Neuronal stem cell (in vitro differentiated cells): ENCODE measurements at places on chromosomes 1 and 21.

- no peak for DNase-seq
Observed at GRCh38 chr21:33975548-33976081, 60.0 kb upstream of the ATP5PO start.

DNA sequence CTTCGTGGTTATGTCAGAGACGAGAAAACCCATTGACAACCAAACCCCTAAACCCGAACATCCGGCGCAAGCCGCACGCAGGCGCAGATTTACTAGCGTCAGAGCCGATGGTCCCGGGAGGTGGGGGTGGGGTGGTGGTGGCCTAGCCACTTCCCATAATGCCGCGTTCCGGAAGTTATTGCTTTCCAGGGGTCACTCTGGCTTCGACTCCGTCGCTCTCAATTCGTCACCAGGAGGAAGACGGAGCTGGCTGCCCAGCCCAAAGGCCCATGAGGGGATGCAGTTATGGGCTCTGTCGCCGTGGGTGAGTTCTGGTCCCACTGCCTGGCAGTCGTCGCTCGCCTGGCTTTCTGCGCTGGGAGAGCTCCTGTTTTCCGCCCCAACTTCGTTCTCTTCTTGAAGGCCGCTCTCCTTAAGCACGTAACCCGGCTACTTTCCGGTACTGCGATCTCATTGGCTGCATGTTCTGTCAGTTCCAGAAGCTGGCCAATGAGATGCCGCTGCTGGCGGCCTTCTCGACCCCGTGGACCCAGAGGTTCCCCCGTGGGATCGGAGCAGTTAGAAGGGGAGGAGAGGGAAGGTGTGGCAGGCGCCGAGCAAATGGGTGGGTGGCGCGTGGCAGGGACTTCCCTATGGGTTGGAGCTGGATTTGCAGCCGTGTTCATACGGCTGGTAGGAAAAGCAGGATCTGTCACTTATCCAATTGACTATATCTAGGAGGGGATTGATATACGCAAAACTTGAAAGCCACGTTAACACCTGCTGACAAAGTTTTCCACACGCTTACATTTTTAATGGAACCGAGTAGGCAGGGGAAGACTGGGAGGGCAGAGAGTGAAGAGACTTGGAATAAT, at the start of gene USP16:
TSS of gene USP16 (plus strand) at position 195 of the 854 bp plus-strand sequence. CDS start 3,246 bp downstream, outside the sequence.
- DNase-seq = peak; percentile 98

DNA sequence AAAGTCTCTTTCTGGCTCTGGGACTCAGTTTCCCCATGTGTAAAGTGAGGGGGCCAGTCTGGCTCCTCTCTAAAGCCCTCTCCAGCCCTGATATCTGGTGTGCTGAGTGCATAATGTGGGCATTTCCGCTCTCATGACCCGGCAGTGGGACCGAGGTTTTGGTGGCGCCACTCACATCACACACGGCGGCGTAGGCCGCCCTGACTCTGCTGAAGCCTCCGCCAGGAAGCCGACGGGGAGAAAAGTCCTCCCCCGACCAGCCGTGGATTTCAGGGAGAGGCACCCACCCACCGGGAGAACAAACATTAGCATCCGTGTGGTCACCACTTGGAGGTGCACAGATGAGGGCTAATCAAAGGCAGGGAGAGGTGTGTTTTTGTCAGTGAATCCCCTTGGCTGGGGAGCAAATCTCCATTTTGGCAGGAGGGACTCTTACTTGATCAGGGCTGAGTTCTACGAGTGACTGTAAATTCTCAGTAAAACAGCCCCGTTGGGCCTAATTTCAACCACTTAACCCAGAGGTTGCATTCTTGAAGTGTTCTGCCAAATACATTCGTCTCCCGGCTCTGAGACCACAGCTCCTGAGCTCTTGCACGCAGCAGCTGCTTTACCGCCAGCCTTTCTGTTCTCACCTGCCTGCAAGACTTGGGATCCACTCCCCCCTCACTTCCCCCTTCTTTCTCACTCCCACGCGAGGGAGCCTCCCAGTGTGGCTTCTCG, 118.2 kb downstream of the FOXD2 start:
- no peak for DNase-seq

DNA sequence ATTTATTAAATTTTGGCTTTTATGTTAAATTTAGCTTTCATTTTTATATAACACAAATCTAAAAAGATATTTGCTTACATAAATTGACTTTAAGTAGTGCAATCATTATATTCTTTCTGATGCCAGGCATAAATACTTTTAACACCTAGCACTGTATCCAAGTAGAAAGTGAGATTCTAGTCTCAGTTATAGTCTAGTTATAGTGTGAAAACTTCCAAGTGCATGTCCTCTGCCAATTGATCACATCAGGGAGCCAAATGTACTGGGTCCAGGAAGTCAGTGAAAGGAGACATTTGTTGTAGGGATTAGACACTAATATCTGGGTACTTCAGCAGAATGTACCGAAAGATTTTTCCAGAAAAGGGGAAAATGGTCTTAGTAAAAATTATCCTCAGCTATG, 290.7 kb upstream of the ZRANB2 start:
- DNase-seq = no peak

- DNase-seq = no peak
Observed at GRCh38 chr1:11787804-11788436, 17.8 kb downstream of the MTHFR start.

DNA sequence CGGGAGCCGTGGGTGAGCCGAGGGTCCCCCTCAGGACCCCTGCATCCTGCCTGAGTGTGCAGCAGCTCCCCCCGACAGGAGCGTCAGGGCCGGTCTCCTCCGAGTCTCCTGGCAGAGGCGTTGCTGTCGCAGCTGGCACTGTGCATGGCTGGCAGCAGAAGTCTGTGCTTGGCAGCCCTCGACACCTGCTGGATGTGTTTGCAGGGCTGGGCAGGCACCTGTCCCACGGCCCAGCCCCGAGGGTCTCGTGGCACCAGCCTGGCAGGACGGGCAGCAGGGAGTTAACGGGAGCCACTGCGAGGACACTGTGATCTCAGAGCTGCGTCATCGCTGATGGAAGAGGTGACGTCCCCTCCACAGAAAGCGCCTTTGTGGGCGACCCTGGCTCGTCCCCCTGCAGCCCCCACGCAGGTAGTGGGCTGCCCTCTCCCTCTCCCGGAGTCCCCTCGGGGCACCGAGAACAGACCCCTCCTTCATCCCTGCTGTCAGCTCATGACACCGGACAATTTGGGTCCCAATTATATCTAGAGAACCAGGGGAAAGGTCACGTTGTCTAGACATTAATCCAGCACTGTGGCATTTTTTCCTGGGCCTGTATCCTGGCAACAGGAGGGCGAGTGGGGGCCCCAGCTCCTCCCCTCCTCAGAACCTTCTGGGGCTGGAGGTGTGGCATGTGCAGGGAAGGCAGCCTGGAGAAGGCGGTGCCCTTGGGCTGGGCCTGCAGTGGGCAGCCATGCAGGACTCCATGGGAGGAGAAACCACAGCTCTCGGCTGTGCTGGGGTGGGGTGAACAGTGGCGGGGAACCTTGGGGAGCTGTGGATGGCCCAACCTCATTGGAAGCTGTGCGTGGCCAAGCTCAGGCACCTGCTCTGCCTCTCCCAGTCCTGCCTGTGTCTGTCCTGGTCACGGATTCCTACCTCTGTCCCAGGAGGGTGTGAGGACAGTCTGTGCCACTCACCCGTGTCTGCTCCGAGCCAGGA, 15.4 kb downstream of the COL18A1 start:
- DNase-seq = no peak

GRCh38 chr1:20508411-20508771, 440 bp upstream of the MUL1 start:
- no peak for DNase-seq

DNA sequence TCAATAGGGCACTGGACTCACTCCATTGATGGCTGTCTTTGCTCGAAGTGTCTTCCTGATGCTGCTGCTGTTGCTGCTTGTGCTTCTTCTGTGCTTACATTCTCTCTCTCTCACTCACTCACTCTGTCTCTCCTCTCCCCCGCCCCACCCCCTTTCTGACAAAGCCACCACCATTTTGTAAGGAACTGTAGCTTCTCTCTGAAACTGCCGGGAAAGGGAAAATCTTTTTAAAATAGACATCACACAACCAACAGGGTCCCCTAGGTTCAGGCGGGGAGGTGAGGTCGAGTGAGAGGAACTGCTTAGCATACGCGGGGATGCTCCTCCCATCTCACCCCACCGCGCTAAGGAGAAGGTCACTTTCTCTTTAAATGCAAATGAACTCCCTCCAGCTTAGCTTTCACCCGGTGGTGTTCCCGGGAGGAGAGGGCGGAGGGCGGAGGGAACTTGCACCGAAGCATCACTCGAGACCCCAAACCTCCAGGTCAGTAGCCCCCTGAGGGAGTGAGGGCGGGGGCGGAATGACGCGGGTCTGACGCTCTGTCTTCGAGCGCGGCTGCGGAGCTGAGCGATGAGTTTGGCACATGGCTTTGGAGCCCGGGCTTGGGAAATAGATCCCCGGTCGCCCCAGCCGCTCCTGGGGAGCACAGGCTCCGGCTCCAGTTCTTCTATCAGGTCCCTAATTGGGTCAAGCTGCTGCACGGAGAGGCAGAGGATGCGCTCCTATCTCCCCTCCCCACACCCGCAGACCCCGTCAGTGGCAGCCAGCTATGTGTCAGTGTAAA, at the start of gene CCDC28B:
TSS of gene CCDC28B (plus strand) at position 370 of the 785 bp plus-strand sequence. CDS start 1,341 bp downstream, outside the sequence.
- peak; percentile 79 for DNase-seq

DNA sequence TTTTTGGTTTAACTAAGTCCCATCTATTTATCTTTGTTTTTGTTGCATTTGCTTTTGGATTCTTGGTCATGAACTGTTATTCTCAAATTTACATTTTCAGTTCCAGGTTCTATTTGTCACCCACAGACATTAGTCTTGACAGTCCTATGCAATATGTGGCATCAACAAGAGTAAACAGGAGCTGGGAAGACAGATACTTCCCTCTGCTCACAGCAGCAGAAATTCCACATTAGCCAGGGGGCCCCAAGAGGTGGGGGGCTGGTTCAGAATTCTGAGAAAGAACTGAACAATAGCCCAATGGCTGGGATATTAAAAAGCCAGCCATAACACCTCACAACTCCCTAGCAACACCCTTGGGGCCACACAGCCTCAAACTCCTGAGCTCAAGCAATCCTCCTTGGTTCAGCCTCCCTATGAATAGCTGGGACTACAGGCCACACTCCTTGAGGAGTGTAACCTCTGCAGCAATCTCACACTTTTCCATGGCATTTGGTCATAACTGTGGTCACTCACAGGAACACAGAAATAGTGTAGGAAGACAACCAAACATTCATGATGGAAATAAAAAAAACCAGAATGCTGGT, 67.8 kb downstream of the ERG start:
- DNase-seq = no peak

- DNase-seq = no peak
Observed at GRCh38 chr1:27142464-27142863, 12.5 kb downstream of the SLC9A1 start.

- DNase-seq = no peak
Observed at GRCh38 chr1:206021626-206022365, 1.9 kb downstream of the CTSE start.

GRCh38 chr1:234849832-234850231, 239.9 kb upstream of the IRF2BP2 start:
- no peak for DNase-seq

DNA sequence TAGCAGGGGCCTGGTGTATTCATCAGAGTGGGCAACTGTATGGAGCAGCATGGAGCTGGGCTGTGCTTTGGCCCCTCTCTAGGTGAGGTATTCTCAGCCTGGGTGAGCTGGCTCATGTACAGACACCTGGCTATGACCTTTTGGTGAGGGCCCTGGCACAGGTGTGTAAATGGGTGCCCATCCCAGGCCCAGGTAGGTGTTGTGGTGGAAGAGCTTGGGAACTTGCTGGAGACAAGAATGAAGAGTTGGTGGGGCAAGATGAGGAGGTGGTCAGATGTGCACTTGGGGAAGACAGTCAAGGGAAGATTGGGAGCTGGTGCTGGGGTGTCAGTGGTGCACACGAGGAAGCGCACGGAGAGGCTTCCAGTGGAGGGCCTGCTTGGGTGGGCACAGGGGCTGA, 95.5 kb downstream of the TRIM11 start:
- DNase-seq = no peak

DNA sequence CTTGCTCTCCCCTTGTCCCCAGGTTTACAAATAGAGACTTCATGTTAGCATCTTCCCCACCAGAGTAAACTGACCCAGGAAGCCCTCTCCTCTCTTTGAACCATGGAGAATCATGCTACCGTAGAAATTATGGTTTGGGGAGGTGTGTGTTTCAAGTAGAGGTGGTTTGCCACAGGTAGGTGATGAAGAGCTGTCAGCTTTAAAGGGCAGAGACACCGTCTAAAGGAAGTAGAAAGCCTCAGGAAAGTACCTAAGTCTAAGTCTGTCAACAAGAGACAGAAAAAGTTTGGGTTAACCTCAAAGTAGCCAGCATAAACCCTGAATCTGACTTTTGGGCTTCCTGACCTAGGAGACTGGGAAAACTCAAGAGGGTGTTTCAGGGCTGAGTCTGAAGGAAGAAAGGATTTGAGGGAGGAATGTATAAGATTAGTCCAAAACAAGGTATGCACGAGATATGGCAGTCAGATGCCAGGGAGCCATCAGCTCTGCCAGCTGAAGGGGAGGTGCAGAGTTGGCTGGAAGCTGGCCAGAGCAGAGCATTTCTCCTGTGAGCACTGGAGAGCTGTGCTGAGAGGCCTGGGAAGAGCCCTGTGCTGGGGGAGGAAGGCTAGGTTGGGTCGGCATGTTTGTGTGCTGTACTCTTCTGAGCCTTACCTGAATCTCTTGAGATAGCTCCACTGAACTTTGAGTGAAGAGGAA, 14.3 kb downstream of the ADAMTSL4 start:
- no peak for DNase-seq

DNA sequence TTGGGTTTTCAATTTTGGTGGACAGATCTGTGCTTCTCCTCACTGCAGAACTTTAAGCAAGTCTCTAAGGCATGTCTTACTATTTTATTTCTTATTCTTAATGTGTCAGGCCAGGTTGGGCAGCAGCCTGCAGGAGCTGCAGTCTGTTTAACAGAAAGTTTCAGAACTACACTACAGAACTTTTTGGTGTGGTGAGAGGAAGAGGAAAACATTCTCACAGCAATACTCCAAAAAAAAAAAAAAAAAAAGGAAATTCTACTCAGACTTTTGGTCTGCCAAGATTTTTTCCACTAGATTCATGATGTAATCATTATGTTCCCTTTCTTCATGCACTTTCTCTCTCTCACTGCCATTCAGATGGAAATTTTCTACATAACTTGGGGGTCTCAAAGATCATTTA, 255.2 kb downstream of the COL11A1 start:
- no peak for DNase-seq

GRCh38 chr1:205004351-205004750, 38.7 kb upstream of the CNTN2 start:
- DNase-seq = no peak

- no peak for DNase-seq
Observed at GRCh38 chr1:192892934-192893333, 84.1 kb downstream of the RGS2 start.

DNA sequence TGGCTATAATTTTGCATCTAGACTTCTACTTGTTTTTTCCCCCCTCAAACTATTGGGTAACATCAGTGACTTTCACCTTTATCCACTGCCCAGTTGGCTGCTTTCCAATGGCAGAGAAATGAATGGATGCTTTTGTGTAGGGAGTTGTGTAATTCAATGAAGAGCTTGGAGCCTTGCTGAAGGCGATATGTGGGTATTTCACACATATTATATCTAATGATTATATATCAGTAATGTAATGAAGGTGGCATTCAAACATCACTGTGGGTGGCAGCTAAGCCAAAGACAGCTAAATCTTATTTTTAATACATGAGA, 81.2 kb downstream of the TGFB2 start:
- DNase-seq = no peak

- no peak for DNase-seq
Observed at GRCh38 chr1:197862221-197862620, 40.2 kb upstream of the C1orf53 start.
